ENCODE measurements at places on chromosomes 7 and 10.

GRCh38 chr10:117533507-117534281 is 8.9 kb upstream of the EMX2 start:
- DNase-seq = no peak
- peaks cover 7% of the 10 kb centered on the region for H3K4me1 ChIP-seq
- peaks cover 34% of the 10 kb centered on the region for H3K27me3 ChIP-seq
- no peak overlapping the region for H3K27ac ChIP-seq
- H3K36me3 ChIP-seq = no peaks in the 10 kb centered on the region
- H3K4me3 ChIP-seq = no peak overlapping the region

GRCh38 chr7:157360483-157361025 is 23.8 kb downstream of the DNAJB6 start:
- peaks cover 11% of the 10 kb centered on the region for H3K4me1 ChIP-seq
- no peaks in the 10 kb centered on the region for H3K27me3 ChIP-seq

GRCh38 chr7:4000139-4000538 is 682.0 kb upstream of the FOXK1 start:
- no peaks in the 10 kb centered on the region for H3K4me1 ChIP-seq
- no peak for DNase-seq
- no peak overlapping the region for H3K4me3 ChIP-seq
- H3K27me3 ChIP-seq = no peaks in the 10 kb centered on the region
- H3K36me3 ChIP-seq = no peaks in the 10 kb centered on the region

- no peak overlapping the region for H3K27ac ChIP-seq
- no peaks in the 10 kb centered on the region for H3K36me3 ChIP-seq
- no peaks in the 10 kb centered on the region for H3K4me1 ChIP-seq
- no peaks in the 10 kb centered on the region for H3K27me3 ChIP-seq
Measured at GRCh38 chr7:45173596-45174327, 16.2 kb downstream of the RAMP3 start.

DNA sequence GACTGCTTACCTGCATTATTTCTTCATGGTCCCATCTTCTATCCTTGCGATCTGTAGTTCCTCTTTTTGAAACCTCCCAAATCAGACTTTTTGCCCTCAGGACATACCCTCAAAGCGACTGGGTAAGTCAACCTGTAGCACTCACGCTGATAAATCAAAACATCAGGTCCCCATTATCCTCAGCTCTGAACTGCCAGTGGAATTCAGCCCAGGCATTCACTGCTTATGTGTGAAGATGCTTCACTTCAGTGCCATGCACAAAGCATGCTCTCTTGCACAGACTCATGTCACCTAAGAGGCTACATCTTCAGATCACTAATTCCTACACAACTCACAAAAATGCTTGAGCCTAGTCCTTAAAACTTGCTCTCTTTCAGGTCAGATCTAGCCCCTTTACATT is 283.6 kb upstream of the KLF6 start:
- DNase-seq = no peak
- no peaks in the 10 kb centered on the region for H3K27me3 ChIP-seq
- no peaks in the 10 kb centered on the region for H3K36me3 ChIP-seq
- no peak overlapping the region for H3K27ac ChIP-seq
- no peak overlapping the region for H3K4me3 ChIP-seq

- no peak overlapping the region for H3K27ac ChIP-seq
- no peaks in the 10 kb centered on the region for H3K4me1 ChIP-seq
- no peak overlapping the region for H3K4me3 ChIP-seq
Measured at GRCh38 chr7:17448479-17449423, 150.3 kb downstream of the AHR start.

DNA sequence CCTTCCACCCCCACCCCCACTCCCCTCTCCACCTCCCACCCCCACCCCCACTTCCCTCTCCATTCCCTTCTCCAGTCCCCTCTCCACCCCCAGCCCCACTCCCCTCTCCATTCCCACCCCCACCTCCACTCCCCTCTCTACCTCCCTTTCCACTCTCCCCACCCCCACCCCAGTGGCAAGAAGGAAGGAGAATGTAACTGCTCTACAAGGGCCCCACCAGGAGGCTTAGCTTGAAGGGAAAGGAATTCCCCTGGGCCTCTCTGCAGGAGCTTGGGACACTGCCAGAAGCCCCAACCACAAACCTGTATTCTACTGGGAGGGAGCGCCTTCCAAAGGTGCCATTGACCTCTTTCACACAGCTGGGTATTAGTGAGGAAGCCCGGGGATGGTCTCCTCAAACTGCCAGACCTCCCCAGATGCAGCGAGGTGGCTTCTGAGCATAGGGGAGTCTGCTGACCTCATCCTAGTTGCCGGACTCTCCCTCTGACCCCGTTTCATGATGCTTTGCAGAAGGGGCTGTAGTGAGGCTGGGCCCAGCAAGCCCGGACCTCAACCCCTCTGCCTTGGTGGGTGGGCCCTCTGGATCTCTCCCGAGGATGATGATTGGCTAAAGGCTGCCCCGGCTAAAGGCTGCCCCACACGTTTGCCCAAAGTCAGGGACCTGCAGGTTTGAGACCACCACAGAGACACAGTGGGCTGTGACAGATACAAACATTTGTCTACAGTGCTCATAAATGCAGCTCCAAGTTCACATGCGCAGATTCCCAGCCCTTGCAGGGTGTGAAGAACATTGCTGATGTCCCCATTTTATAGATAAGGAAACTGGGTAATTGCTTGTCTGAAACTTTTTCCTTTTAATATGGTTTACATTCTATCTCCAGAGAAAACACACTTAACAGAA is 2.9 kb downstream of the DEPP1 start:
- H3K27me3 ChIP-seq = no peaks in the 10 kb centered on the region
- no peak overlapping the region for H3K4me3 ChIP-seq
- no peak for DNase-seq
- H3K4me1 ChIP-seq = peaks cover 59% of the 10 kb centered on the region
- peak overlapping the region; percentile 80 for H3K27ac ChIP-seq
- peaks cover 7% of the 10 kb centered on the region for H3K36me3 ChIP-seq

- no peak for DNase-seq
- H3K4me3 ChIP-seq = no peak overlapping the region
- H3K27me3 ChIP-seq = no peaks in the 10 kb centered on the region
- peak overlapping the region; percentile 93 for H3K27ac ChIP-seq
Measured at GRCh38 chr10:110413049-110413783, 84.5 kb upstream of the DUSP5 start.

- DNase-seq = no peak
- no peaks in the 10 kb centered on the region for H3K27me3 ChIP-seq
- no peaks in the 10 kb centered on the region for H3K4me1 ChIP-seq
- H3K4me3 ChIP-seq = no peak overlapping the region
Measured at GRCh38 chr7:157266272-157266671, 70.5 kb upstream of the DNAJB6 start.

GRCh38 chr7:140597428-140597949 is 43.1 kb downstream of the DENND2A start:
- no peak overlapping the region for H3K27ac ChIP-seq
- DNase-seq = no peak
- no peaks in the 10 kb centered on the region for H3K27me3 ChIP-seq
- H3K4me3 ChIP-seq = no peak overlapping the region

- no peaks in the 10 kb centered on the region for H3K4me1 ChIP-seq
- H3K36me3 ChIP-seq = no peaks in the 10 kb centered on the region
- no peak overlapping the region for H3K4me3 ChIP-seq
Measured at GRCh38 chr10:116477986-116478664, 50.5 kb downstream of the PNLIPRP3 start.

- H3K36me3 ChIP-seq = no peaks in the 10 kb centered on the region
- peaks cover 9% of the 10 kb centered on the region for H3K4me1 ChIP-seq
- H3K4me3 ChIP-seq = no peak overlapping the region
- no peak for DNase-seq
Measured at GRCh38 chr7:32255036-32255435, 184.8 kb upstream of the PDE1C start.

- no peaks in the 10 kb centered on the region for H3K4me1 ChIP-seq
- H3K4me3 ChIP-seq = no peak overlapping the region
- H3K27ac ChIP-seq = no peak overlapping the region
- no peaks in the 10 kb centered on the region for H3K27me3 ChIP-seq
- DNase-seq = no peak
Measured at GRCh38 chr10:42827201-42827600, 44.6 kb downstream of the BMS1 start.

- H3K4me1 ChIP-seq = peaks cover 4% of the 10 kb centered on the region
- no peaks in the 10 kb centered on the region for H3K27me3 ChIP-seq
- H3K4me3 ChIP-seq = no peak overlapping the region
Measured at GRCh38 chr7:2952316-2952715, 91.4 kb downstream of the CARD11 start.

GRCh38 chr7:83362871-83363550 is 200.3 kb upstream of the PCLO start:
- no peaks in the 10 kb centered on the region for H3K4me1 ChIP-seq
- no peak for DNase-seq
- no peaks in the 10 kb centered on the region for H3K36me3 ChIP-seq
- no peak overlapping the region for H3K27ac ChIP-seq
- no peak overlapping the region for H3K4me3 ChIP-seq

GRCh38 chr10:117762819-117763172 is 220.2 kb downstream of the EMX2 start:
- no peaks in the 10 kb centered on the region for H3K27me3 ChIP-seq
- H3K4me1 ChIP-seq = no peaks in the 10 kb centered on the region
- no peak overlapping the region for H3K4me3 ChIP-seq
- no peaks in the 10 kb centered on the region for H3K36me3 ChIP-seq
- DNase-seq = no peak

- H3K36me3 ChIP-seq = no peaks in the 10 kb centered on the region
- H3K4me1 ChIP-seq = no peaks in the 10 kb centered on the region
- DNase-seq = no peak
Measured at GRCh38 chr7:39144420-39144819, 166.7 kb downstream of the POU6F2 start.

DNA sequence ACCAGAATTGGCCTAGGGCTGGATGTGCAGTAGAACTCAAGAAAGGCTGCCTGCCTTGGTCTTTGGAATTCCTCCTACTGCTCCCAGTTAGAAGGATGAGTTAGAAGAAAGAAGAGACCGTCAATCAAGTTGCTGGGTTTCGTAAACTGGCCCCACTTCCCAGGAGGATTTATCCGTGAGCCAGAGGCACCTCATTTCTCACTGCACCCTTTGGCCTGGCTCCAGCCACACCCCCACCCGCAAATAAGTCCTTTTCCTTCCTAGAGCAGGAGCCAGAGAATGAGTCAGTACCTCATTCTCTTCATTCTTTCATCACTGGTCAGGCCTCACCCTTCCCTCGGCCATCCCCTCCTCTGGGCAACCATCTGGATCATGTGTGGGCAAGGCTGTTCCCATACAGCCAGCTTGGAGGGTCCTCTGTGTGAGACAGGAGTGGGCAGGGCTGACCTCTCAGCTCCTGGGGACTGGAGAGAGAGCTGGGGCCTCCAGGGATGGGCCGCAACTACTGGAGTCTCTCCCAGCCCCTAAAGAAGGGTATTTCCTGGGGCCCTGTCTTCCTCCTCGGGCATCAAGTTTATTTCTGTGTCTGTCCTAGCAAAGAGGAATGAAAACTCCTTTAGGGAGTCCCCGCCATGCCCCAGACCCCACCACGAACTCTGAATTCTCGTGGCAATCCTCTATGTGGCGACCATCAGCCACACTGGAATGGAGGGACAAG is 87.2 kb upstream of the DUSP5 start:
- peak overlapping the region; percentile 47 for H3K4me3 ChIP-seq
- DNase-seq = no peak
- H3K27me3 ChIP-seq = no peaks in the 10 kb centered on the region
- H3K4me1 ChIP-seq = peaks cover 68% of the 10 kb centered on the region

DNA sequence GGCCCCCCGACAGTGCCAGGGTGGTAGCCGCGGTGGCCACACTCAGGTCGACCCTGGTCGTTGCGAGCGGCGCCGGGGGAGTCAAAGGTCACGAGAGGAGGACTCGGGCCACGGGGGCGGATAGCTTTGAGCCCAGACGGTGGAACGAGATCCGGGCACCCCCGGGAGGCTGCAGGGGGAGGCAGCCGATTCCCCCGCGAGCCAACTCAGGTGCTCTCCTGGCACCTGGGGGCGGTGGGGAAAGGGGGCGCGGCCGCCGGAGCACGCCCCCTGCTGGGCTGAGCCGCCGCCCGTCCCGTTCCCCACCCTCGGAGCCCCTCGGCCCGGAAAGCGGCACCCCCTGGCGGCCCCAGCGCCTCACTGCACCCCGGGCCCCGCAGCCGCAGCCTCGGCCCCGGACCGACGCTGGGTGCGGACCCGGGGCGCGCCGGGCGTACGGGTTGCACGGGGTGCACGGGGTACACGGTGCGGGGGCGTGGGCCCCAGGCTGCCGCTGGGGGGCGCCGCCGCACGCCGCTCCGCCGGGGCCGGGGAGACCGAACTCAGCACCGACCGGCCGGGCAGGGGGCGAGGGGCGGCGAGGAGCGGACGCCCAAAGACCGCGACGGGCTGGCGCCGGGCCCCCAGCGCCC is 521 bp upstream of the NYAP1 start:
- no peak overlapping the region for H3K27ac ChIP-seq
- no peaks in the 10 kb centered on the region for H3K27me3 ChIP-seq
- peaks cover 11% of the 10 kb centered on the region for H3K4me1 ChIP-seq

DNA sequence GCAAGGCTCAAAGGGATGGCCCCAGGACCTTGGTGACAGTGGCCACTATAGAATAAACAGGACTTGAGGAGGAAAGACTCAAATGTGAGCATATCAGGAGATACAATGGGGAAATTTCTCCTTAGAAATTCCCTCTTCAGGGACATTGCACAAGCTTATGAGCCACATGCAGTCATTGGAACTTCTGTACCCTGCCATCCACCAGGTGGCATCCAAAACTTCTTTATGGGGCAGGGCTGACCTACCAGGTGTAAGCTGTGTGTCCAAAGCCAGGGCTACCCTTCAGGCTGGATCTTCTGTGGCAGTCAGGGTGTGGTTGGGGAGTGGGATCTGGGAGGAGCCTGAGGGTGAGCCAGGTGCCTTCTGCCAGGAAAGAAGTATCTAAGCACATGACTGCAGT is 36.6 kb upstream of the LRRC18 start:
- DNase-seq = no peak
- no peaks in the 10 kb centered on the region for H3K27me3 ChIP-seq
- H3K36me3 ChIP-seq = peaks cover 31% of the 10 kb centered on the region

- no peaks in the 10 kb centered on the region for H3K27me3 ChIP-seq
- H3K36me3 ChIP-seq = no peaks in the 10 kb centered on the region
- H3K27ac ChIP-seq = peak overlapping the region; percentile 71
- no peak for DNase-seq
- peak overlapping the region; percentile 56 for H3K4me3 ChIP-seq
Measured at GRCh38 chr7:1939434-1940401, 269.6 kb downstream of the ELFN1 start.

- peaks cover 27% of the 10 kb centered on the region for H3K4me1 ChIP-seq
- no peak overlapping the region for H3K4me3 ChIP-seq
- H3K36me3 ChIP-seq = no peaks in the 10 kb centered on the region
- peak; percentile 72 for DNase-seq
- H3K27ac ChIP-seq = no peak overlapping the region
Measured at GRCh38 chr10:14382022-14382421, 51.3 kb upstream of the FRMD4A start.

GRCh38 chr10:26031300-26031699 is 97.3 kb downstream of the MYO3A start:
- no peaks in the 10 kb centered on the region for H3K4me1 ChIP-seq
- H3K4me3 ChIP-seq = no peak overlapping the region
- DNase-seq = no peak

DNA sequence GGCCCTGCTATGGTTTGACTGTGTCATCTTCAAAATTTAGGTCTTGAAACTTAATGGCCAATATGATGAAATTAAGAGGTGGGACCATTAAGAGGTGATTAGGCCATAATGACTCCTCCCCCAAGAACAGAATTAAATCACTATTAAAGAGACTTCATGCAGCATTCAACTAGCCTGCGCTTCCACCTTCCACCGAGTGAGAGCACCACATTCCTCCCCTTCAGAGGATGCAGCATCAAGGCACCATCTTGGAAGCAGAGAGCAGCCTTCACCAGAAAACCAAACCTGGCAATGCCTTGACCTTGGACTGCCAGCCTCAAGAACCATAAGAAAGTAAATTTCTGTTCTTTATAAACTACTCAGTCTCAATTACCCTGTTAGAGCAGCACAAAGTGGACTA is 371.1 kb upstream of the NFE2L3 start:
- no peak overlapping the region for H3K27ac ChIP-seq
- H3K27me3 ChIP-seq = peaks cover 2% of the 10 kb centered on the region
- H3K4me3 ChIP-seq = no peak overlapping the region
